Natural killer cell (primary cell): ENCODE measurements at places on chromosomes 2 and 18. TPM values are rescaled to one million over a fixed set of nuclear protein-coding genes. Genes with fewer than 3 reads are reported as not detected.

Gene GALNT14
- 0.68 TPM for total RNA-seq

Gene NEB
- 5.0 TPM for total RNA-seq

- no peak for DNase-seq
Measured at GRCh38 chr2:12998685-12999084, 281.9 kb downstream of the TRIB2 start.

- DNase-seq, result no peak
Measured at GRCh38 chr2:69046221-69046662, 33.3 kb downstream of the ANTXR1 start.

Gene MEIS1
- total RNA-seq, result 5.4 TPM

DNA sequence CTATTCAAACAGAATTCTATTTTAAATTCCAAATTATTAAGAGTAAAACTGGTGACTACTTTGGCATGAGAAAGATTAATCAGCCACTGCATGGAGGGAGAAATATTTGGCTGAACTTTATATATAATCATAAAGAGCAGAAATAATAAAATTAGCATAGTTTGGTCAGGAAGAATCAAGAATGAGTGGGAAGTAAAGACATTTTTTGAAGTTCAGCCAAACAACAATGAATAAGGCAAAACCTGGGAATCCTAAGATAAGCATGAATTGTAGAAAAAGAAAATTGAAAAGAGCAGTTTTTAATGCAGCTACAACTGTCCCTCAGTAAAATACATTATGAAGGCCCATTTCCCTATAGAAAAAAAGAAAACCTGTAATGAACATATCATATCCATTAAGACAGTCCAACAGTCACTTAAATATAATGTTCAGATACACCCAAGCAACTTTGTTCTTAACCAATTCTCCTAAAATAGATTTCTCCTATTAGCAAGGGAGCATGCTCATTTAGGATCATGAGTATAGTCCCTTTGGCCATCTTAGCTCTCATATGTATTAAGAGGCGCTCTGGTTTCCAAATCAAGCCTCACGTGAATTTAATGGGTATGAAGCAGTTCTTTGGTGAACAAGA is 6.5 kb downstream of the TMEM17 start:
- DNase-seq, result no peak

- no peak for DNase-seq
Measured at GRCh38 chr2:39659765-39660611, 5.7 kb upstream of the TMEM178A start.

DNA sequence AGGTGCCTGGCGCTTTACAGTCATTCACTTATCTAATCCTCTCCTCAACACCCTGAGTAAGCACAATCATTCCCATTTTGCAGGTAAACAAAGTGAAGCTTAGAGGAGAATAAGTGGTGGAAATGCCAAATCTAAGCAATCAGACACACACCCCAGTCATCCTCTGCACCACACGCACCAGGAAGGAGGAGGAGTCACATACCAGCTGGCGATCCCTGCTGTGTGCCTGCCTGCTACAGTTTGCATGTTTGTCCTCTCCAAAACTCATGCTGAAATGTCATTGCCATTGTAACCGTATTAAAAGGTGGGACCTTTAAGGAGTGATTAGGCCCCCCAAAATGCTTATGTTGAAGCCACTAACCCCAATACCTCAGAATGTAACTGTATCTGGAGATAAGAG is 93.7 kb downstream of the LOXHD1 start:
- no peak for DNase-seq

DNA sequence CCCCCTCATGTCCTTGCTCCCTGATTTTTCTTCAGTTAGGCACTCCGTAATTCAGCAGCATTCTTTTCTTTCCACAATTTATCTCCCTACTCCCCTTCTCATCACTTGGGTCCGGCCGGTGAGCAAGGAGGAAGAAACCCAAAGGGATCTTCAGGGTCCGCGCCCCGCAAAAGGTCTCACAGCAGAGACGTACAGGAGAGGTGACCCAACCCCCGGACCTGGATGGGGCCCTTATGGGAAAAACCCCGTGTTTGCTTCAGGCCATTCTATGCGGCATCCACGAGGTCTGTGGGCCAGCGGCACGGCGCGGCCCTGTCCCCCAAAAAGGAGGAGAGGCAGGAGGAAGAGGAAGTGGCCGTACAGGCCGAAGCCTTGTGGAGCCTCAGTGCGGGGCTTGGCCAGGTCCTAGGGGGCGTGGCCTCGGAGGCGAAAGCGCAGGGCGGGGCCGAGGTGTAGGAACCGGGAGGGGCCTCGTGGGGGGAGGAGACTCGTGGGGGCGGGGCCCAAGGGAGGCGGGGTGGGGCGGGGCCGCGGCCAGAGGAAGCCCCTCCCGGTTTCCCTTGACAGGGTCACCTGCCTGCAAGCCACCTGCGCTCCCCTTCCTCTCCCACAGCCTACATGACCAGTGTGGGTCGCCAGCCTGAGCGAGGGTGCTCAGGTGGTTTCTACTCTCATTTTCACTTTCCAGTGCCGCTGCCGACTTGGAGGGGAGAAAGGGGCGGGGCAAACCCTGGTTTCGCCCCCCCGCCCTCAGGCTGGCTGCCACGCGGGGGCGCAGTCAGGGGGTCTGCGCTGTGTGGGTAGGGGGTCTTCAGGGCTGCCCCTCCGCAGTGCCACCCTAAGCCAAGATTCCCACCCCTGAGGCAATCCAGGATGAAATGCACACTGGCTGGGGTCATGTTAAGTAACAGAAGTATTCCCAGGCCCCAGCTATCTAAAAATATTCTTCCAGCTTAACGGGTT is 156.4 kb upstream of the XPO1 start:
- DNase-seq, result peak; percentile 83

DNA sequence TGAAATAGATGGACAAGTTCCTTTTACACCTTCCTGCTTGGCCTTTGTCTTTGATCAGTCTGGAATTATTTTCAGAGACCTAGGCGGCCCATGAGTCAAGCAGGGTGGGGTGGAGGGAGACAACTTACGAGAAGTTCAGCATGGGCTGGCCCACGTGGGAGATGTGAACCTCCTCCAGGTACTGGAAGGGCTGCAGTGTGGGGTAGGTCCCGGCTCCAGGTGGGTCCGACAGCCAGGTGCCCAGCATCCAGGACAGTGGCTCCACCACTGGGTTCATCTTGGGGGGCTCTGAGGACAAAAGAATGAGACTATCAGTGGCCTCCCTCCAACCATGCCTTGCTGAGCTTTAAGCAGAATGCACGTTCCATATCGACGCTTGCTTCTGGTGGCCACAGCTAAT is 30.8 kb downstream of the THAP4 start:
- no peak for DNase-seq

GRCh38 chr2:20557635-20558034 is 93.3 kb downstream of the HS1BP3 start:
- DNase-seq, result no peak

Gene CYP1B1
- not detected for total RNA-seq

Gene CRYGD
- total RNA-seq, result not detected

GRCh38 chr2:12979066-12979465 is 262.3 kb downstream of the TRIB2 start:
- no peak for DNase-seq

DNA sequence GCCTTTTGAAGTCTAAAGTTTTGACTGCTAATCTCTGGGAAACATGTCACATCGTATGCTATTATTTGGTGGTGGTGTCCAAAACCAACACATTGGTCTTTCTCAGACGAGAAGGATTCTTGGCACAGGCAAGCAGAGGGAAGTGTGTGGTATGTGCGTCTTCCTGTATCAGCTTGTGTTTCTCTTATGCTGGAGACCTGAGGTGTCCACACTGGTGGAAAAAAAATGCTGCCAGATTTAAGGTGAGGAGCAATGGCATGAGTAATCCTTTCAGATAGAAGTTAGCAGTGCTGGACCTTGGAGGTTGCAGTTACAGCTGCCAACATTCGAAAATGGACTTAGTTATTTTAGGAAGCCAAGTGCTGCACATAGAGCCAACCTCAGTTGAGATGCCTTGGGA is 11.7 kb upstream of the FHL2 start:
- no peak for DNase-seq
